Ureter (tissue), 1 donor: ENCODE measurements at places on chromosomes 7 and 10.

DNA sequence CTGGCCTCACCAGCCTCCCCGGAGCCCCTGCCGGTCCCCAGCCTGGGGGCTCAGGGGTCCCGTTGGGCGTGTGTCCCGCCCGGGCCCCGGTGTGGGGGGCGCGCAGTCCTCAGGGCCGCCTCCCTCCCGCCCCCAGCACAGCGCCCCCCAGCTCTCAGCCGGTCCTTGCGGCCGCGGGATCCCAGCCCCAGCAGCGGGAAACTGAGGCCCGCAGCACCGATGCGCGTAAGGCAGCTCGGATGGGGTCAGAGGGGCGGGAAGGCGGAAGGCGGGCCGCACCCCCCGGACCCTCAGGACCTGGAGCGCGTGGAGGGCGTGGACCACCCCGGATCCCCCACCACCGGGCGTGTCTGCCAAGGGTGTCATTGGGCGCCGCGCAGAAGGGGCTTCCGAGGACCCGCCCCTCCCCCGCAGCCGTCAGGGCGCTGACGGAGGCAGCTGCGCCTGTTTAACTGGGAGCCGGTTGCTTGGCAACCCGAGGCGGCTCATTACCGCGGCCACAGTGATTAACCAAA lies 14.9 kb downstream of the UNCX start:
- no peak for DNase-seq

DNA sequence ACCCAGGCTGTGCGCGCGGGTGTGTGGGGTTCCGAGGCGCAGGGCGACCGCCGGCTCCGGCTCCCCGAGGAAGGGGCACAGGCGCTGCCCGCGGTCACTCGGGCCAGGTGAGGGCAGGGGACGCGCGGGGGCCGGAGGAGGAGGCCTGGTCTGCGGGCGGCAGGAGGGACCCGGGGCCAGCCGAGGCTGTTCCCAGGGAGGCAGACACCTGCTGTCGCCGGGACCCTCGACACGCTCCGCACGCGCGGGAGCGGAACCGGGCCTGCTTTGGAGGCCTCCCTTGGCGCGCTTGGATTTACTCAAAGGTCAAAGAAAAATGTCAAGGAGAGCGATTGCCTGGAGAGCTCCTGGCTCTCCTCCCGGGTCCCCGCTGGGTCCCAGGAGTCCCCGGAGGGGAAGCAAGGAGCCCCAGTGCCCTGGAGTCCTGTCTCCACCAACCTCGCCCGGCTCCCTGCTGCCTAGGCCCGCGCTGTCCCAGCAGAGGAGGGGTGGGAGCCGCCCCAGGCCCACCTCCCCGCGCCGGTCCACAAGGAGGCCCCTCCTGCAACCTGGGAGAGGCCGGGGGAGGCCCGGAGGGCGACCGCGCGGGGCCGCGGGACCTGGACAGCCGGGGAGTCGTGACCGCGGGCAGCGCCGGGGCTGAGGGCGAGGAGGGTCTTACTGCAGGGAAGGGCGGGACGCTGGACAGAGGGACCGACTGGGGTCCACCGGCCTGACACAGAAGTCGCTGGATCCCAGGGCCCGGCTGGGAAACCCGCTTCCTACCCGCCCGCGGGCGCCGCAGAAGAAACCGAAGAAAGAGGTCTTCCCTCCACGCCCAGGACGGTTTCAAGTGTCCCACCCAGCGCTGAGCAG lies 348.9 kb downstream of the DNAJB6 start:
- DNase-seq, result no peak

DNA sequence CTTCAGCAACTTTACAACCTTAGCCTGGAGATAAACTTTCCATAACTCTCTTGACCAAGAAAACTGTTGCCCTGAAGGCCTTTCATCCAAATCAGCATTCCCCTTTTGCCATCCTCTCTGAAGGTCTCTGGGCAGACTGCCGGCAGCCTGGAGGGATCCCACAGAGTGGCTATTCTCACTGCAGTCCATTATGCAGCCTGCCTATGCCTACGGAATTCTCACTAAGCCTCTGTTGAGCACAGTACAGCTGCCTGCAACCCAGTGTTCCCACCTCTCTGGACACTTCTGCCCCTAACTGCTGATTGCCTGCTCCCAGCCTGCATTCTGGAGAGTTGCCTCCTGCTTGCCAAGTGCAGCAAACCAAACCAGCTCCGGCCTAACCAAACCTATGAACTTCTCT lies 548.9 kb upstream of the STEAP1 start:
- no peak for DNase-seq

- DNase-seq, result no peak
These were observed 9.5 kb upstream of the SUN1 start for GRCh38 chr7:822692-823276.

- no peak for DNase-seq
These were observed 304.5 kb downstream of the WDR37 start for GRCh38 chr10:1360558-1361164.

GRCh38 chr10:127578259-127578960 lies 29.3 kb downstream of the NPS start:
- DNase-seq, result no peak
